Lower leg skin (tissue), 4 donors: ENCODE measurements at places on chromosomes 5 and 9. TPM values are rescaled to one million over a fixed set of nuclear protein-coding genes. Genes with fewer than 3 reads are reported as not detected.
A peak's percentile ranks its signal among the peaks of the same experiment; 100 is the strongest.

Gene ANXA2R
- 1.1 TPM for total RNA-seq

Gene DBH
- total RNA-seq = not detected

Gene OBP2B
- total RNA-seq = not detected

DNA sequence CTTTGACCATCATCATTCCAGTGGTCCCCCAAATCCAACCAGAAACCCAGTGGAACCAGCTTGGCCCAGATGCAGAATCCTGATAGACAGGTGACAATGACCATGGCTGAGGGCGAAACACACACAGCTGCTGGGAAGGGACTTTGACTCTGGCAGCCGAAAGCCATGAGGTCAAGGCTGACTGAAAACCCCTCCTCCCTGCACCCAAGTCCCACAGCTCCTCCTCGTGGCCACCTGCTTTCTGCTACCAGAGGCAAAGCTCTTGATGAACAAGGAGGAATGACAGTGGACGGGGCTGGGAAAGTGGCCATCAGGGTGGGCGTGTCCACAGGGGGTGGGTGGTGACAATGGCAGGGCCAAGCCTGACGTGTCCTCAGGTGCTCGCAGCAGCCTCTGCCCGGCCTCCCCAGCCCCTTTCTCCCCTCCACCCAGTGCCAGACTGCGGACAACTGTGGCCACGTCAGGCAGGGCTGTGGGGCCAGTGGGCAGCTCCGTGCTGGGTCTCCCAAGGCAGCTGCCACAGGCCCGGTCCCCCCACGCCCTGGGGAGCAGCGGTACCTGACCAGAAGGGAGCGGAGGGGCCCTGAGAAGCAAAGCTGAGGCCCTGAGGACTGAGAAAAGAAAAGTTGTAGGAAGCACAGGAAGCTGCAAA, 30.8 kb upstream of the SARDH start:
- DNase-seq = peak; percentile 72

Gene KIF4B
- not detected for total RNA-seq

DNA sequence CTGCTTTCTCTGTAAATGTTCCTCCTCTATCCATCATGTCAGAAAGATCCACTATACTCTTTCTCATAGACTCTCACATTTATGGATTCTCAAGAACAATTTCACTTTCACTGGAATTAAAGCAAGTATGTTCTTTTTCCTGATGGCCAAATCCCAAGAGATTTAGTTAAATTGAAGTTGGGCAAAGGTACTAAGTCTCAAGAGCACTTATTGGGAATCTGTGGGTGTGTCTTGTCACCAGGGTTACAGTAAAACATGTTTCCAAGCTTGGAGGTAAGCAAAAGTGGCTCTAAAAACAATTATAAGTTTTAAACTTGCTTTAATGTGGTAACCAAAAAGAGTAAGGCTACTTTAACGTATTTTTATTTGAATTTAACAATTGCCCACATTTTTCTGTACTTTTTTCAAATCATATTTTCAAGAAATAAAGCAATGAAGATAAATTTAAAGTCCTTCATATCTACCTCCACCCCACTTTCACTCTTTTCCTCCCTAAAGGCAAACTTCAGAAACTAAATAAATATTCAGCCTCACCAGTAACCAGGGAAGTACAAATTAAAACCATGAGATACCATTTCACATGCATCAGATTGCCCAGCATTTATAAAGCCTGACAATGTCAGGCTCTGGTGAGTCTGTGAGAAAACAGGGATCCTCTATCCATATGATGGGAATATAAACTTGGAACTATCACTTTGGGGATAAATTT, 387.4 kb downstream of the CETN3 start:
- DNase-seq = no peak

DNA sequence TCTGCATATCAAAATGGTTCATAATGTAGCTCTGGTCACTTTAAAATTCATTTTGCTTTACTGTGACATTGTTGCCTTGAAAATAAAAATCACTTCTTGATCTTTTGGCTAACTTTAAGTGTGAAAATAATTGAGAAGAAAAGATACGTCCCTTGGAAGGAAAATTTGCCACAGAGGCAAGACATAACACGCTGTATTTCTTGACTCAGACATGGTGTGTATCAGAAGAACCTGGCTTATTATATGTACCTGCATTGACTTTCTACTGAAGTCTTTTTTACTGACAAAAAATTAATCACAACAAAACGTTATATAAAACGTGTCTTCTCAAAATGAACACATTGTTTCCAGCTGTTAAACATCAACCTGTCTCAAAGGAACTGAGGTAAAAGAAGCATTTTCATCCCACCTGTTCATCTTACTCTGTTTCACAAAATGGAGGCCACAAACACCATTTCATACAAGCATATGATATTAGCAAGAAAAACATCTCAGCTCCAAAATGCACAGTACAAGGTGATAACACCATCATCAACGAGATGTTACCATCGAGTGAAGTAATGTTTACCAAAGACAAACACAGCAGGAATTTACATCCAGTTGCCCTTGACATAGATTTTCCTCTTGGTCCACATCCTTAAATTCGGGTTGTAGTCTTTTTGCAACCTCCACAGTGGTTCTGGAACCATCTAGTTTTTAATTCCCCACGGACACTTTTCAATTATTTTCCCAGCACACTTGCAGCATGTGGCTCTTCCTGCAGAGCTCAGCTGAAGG, 179.9 kb downstream of the GLIS3 start:
- DNase-seq = no peak

- no peak for DNase-seq
These were observed 266.2 kb downstream of the SPATA31D1 start for GRCh38 chr9:82254646-82255367.

Gene ANKRD20A1
- total RNA-seq = not detected

GRCh38 chr9:111601237-111602018, 2.0 kb upstream of the PTGR1 start:
- DNase-seq = no peak

GRCh38 chr5:25301836-25302235, 657.1 kb upstream of the CDH10 start:
- DNase-seq = no peak

DNA sequence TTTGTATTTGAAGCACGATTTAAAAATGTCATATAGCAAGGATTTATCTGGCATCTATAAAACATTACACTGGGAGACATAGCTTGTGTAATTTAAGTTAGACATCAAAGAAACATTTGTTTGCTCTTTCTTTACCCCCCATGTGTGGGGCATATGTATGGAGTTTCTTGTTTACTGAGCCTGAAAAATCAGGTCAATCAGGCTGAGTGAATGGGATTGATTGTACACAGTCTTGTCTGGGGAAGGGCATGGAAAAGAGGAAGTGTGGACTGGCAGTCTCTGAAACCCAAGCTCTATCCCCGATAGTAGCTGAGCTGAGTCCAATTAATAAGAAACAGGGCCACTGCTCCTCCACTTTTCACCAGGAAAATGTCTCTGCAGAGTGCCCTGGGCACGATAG, 49.4 kb downstream of the SLC46A2 start:
- no peak for DNase-seq

GRCh38 chr5:151523335-151523734, 67.8 kb downstream of the FAT2 start:
- peak; percentile 74 for DNase-seq

GRCh38 chr9:35044071-35044470, 28.4 kb downstream of the VCP start:
- no peak for DNase-seq

DNA sequence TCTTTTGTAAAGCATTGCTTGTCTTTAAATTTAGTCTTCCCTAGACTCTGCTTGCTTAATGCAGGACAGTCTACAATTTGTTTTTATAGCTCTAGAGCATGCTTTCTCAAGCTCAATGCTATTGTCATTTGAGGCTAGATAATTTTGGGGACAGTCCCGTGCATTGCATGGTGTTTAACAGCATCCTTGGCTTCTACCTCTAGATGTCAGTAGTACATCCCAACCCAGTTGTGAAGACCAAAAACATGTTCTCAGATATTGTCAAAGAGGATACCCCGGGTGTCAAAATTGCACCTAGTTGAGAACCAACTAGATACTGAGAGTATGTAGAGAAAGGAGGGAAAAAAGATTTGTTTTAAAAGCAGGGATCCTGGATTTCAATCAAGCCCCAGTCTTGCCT, 277.5 kb downstream of the CEMIP2 start:
- DNase-seq = no peak

- DNase-seq = no peak
These were observed 56.0 kb downstream of the ZFR start for GRCh38 chr5:32388432-32389129.

DNA sequence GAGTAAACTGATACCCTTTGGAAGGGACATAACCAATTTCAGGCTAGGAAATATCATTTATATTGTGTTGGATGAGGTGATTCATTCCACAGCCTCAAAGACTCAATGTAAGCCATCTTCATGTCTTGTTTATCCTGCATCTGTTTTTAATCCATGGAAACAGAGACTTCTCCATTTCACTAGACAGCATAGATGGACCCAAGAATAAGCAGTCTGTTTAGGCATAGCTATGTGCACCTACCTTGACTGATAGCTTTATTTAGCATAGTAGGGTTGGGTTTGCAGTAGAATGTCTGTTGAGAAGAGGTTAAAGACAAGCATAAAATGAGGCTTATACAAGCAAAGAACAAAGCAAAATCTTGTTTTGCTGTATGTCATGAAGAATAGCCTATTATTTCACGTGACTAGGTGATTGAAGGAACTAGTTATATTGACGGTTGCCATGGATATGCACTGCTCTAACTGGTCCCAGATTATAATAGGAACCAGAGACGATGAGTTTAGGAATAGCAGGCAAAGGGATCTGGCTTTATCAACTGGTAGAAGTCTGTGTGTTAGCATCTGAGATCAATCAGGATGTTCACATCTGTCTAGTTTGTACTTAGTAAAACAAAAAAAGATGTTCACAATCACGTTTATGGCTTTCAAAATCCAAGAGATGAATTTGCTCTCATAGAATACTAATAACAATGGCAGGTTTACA, 154.8 kb upstream of the KLF9 start:
- no peak for DNase-seq

Gene CCDC171
- 2.5 TPM for total RNA-seq

- no peak for DNase-seq
These were observed 511 bp downstream of the ARL15 start for GRCh38 chr5:54309691-54310432.

DNA sequence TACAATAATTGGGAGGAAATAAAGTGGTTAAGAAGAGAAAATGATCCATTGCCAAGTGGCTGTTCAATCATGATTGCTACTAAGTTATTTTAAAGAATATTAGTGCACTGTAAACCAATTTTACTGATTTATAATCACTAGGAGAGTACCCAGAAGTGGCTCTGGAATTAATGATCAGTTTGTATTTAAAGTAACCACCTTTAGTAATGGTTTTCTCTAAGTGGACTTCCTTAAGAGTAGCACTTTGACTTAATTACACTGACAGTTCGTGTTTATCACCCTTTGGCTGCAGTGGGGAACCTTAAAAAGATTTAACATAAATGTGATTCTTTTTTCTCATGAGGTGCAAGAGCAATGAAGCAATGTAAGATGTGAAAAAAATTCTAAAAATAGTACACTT, 310.8 kb downstream of the CDH12 start:
- no peak for DNase-seq

Gene PALM2AKAP2
- total RNA-seq = 2.0 TPM

DNA sequence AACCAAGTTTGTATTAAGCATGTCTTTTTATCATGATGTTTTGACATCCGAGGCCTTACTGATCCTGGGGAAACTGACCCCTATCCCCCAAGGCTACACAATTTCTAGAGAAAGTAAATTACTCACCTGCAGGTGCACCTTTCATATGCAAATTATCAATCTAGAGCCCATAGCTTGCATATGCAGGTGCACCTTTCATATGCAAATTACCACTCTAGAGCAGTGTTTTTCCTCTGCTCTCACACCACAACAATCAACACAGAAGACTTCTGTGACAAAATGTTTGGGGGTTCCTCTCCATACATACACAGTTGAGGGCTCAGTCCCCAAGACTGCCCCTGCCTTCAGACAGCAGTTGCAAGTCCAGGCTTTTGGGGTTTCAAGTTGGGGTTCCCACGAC, 203.7 kb upstream of the RORB start:
- no peak for DNase-seq

DNA sequence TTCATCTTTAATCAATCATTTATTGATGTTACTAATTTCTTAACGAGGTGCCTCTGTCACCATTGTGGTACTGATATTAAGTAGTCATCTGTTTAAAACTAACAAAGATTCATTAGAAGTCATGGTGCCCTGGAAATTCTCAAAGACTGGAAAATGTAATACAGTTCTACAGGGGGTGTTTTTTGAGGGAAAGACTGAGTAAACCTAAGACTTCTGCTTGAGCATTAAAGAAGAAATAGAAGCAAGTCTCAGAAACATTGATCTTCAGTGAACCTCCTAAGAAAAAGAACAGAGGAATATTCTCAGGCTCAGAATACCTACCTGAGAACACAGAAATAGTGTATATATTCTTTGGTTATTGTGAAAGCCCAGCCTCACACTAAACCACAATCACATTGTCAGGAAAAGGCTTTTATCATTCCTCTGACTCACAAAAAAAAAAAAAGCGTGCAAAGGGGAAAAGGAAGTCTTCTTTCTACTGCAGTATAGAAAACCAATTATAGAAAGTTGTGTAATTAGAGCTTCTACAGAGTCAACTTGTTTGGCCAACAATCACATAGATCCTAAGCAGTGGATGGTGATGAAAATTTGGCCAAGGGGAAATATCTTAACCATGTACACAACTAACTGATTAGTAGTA, 60.8 kb downstream of the HINT1 start:
- no peak for DNase-seq

- DNase-seq = peak; percentile 82
These were observed 49.0 kb downstream of the ADAMTS2 start for GRCh38 chr5:179296150-179296821.

- DNase-seq = no peak
These were observed 245.6 kb upstream of the RAI14 start for GRCh38 chr5:34410411-34411139.

Gene DNAH5
- not detected for total RNA-seq

DNA sequence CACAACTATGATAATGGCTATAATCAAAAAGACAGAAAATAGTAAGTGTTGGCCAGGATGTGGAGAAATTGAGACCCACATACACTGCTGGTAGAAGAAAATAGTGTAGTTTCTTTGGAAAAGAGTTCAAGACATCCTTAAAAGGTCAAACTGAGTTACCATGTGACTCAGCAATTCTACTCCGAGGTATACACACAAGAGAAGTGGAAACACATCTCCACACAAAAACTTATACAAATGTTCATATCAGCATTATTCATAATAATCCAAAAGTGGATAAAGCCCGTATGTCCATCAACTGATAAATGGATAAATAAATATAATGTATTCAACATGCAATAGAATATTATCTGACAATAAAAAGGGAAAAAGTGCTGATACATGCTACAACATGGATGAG, 532.2 kb downstream of the NR2F1-AS1 start:
- no peak for DNase-seq
